NCI-H1417 treated with DMSO at 0.1 percent for 48 hours (cell line): ENCODE measurements at places on chromosomes 3 and 15.

DNA sequence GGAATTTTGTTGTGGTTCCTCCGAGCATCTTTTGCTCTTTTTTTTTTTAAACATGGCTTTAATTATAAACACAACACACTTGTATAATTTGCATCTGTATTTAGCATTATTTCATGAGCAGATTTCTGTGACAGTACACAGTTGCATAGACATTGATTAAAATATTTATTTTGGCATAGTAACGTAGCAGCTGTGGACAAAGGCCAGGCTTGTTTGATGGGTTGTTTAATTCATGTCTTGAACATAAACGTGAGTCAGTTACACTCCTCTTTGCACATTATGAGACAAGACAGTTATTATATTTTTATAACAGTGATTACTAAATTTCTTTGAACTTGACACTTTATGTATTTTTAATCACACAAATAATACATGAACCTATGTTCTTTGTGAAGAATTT lies 182.5 kb downstream of the CACNA2D3 start:
- DNase-seq = no peak

DNA sequence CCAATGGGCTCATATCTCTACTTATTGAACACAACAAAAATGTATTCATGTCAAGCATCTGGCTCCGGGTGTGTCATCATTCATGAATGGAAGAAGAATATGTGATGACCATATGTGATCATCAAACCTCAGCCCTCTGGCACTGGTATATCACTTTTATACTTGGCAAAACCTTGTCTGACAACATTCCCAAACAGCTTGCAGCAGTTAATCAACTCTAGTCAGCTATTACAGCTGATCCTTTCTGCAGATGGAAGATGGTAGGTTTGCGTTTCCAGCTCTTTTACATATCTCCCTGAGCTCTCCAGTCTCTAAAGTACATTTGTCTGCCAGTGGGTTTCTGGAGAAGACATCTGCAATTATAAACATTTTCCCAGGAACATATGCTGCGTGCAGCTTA lies 6.6 kb downstream of the PLSCR5 start:
- DNase-seq = no peak

DNA sequence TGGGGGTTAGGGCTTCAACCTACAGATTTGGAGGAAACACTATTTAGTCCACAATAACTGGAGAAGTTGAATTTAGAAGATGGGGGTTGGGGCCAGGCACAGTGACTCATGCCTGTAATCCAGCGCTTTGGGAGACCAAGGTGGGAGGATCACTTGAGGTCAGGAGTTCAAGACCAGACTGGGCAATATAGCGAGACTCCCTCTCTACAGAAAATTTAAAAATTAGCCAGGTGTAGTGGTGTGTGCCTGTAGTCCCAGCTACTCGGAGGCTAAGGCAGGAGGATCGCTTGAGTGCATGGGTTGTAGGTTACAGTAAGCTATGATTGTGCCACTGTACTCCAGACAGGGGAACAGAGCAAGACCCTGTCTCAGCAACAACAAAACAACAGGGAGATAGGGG lies 5.0 kb upstream of the DYNLT2B start:
- no peak for DNase-seq

- DNase-seq = no peak
These were observed 618.0 kb downstream of the CADM2 start for GRCh38 chr3:85576697-85577200.

DNA sequence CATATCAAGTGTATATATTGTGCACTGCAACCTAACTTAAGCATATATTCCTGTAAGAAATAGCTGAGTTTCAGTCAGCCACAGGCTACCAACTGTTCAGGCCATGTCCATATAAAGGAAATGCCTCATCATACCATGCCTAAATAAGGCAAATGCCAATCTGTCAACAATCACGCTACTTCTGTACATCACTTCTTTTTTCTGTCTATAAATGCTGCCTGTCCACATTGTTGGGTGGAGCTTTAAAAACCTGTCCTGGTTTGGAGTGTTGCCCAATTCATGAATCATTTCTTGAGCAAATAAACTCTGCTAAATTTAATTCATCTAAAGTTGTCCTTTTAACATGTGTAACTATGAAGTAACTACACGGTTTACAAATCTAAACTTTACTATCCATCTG lies 1091.9 kb downstream of the NSUN3 start:
- no peak for DNase-seq

- DNase-seq = no peak
These were observed 197.2 kb upstream of the RBMS3 start for GRCh38 chr3:29083676-29084075.

GRCh38 chr3:108293858-108294257 lies 2.5 kb upstream of the HHLA2 start:
- DNase-seq = no peak

- no peak for DNase-seq
These were observed 11.1 kb downstream of the SLC24A1 start for GRCh38 chr15:65632780-65633375.

- DNase-seq = no peak
These were observed 33.6 kb downstream of the PARP14 start for GRCh38 chr3:122714273-122714672.

DNA sequence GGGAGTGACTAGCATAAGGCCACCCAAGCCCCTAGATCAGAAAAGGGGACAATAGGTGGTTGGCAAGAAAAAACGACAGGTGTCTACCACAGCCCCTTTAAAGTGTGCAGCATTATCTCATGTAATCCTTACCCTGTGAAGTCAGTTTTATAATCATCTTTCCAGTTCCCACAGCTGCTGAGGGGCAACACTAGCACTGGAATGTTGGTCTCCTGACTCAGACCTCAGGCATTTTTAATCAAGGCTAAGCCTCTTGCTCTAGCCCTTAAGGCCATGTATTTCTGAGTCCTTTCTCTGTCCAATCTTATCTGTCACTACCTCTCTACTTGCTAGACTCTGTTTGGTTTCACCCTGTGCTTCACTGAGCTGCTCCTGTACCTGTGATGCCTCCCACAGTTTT lies 171.7 kb downstream of the TLE3 start:
- no peak for DNase-seq

GRCh38 chr15:86489981-86490380 lies 410.3 kb downstream of the AGBL1 start:
- no peak for DNase-seq

GRCh38 chr3:116607205-116607604 lies 102.4 kb upstream of the TUSC7 start:
- DNase-seq = no peak

DNA sequence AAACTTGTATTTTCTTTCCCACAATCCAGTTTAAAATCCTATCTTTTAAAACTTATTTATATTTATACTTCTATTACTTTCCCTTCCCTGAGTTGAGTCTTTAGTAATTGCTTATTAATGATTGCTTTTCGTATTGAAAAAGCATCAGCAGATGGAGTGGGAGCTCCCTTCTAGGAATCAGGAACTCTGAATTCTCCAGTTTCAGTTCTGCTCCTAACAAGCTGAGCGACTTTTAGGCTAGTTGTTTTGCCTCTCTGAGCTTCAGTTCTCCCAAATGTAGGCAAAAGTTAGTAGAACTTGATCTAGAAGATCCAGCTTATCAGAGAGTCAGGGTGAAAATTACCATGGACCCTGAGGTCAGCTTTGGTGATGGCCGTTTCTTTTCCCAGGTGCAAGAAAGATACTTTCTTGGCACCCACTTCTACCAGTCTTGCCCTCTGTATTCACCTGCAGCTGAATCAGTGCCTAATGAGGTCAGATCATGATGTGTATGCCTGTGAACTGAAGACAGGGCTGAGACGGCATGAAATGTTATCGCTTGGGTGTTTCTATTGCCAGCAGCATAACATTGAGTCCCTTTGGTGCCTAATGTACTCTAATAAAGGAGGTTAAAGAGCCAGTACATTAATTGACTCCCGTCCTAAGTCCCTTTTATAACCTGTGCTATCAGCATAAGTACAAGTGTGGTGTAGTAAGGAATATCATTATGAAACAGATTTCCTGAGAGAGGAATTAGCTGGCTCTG lies 194.5 kb upstream of the TBC1D5 start:
- DNase-seq = no peak

GRCh38 chr3:195895861-195896360 lies 12.4 kb downstream of the TNK2 start:
- no peak for DNase-seq

DNA sequence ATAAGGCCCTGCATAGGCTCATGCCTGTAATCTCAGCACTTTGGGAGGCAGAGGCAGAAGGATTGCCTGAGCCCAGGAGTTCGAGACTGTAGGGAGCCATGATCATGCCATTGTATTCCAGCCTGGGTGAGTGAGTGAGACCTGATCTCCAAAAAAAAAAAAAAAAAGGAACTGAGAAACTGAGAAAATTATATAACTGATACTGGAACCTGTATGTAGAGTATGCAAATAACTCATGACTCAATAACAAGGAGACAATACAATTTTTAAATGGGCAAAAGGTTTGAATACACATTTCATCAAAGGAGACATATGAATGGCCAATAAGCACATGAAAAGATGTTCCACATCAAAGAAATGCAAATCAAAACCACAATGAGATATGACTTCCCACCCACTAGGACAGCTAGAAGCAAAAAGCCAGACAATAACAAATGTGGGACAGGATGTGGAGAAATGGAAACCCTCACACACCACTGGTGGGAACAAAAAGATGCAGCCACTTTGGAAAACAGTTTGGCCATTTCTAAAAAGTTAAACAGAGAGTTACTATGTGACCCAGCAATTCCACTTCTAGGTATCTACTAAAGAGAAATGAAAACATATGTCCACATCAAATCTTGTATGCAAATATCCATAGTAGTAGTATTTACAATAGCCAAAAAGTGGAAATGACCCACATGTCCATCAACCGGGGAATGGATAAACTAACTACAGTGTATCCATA lies 70.7 kb downstream of the IQSEC1 start:
- no peak for DNase-seq

- DNase-seq = no peak
These were observed 20.7 kb upstream of the ADAMTS9 start for GRCh38 chr3:64708456-64708855.

GRCh38 chr15:43253431-43254403 lies 13.0 kb downstream of the TGM5 start:
- no peak for DNase-seq

GRCh38 chr3:14846226-14846880 lies 27.6 kb downstream of the FGD5 start:
- no peak for DNase-seq

DNA sequence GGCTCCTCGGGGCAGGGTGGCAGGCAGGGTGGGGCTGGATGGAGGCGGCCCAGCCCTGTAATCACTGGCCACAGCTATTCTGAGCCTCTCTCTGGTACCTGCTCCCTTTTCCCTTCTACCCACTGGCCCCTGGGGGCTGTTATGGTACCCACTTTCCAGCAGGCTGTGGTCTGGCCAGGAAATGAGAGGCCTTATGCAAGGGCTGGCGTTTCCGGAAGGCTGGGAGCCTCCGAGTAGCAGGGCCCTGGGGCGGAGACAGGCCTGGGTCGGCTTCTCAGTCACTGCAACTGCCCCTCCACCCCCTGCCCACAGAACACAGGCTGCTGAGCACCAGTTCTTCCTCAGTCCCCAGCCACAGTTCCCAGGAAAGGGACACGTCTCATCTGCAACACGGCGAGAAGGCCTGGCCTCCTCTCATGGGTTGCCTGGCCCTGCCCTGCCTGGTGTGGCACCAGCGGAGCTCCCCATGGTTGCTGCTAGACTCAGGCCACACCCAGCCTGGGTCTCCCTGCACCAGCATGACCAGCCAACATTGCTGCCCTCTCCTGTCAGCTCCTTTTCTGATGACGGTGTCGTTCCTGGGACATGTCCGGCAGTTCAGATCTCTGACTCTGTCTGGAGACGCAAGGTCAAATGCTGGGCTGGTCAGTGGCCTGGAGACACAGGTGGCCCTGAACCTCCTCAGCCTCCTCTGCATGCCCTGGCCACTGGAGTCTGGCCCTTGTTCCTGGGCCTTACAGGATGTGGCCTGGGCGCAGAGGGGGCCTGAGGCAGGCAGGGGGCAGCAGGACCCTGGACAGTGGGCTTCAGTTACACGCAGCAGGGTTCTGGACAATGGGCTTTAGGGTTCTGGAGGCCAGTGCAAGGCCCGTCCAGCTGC lies 6.5 kb downstream of the CHST13 start:
- DNase-seq = no peak

- no peak for DNase-seq
These were observed 5.0 kb downstream of the CD86 start for GRCh38 chr3:122060040-122060698.

GRCh38 chr3:169420429-169420828 lies 243.1 kb downstream of the MECOM start:
- DNase-seq = no peak

- DNase-seq = no peak
These were observed 318.6 kb upstream of the SATB1 start for GRCh38 chr3:18743761-18744160.

GRCh38 chr3:111336511-111336910 lies 205.5 kb upstream of the CD96 start:
- DNase-seq = no peak

GRCh38 chr3:113275929-113276750 lies 64.8 kb downstream of the BOC start:
- no peak for DNase-seq

- DNase-seq = no peak
These were observed 86.9 kb upstream of the TCF12 start for GRCh38 chr15:56831467-56832005.

DNA sequence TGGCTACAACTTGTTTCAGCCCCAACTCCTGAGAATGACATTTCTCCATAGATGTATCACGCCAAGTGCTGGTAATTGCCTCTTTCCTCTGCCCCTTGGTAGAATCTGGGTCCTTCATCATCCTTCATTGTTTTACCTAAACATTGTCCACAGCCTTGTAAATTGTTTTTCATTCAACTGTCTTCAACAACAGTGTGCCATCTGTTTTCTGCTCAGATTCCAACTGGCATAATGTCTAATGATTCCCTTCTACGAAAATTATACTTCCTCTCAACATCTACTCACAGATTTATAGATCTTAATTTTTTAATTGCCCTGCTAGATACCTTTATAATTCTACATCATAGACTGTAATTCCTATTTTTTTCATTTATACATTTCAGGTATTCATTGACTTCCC lies 226.9 kb downstream of the TPRG1 start:
- no peak for DNase-seq

- DNase-seq = no peak
These were observed 7.6 kb upstream of the TCF12 start for GRCh38 chr15:56910801-56911200.
